ENCODE measurements at places on chromosomes 2 and 18. TPM values are rescaled to one million over a fixed set of nuclear protein-coding genes. Genes with fewer than 3 reads are reported as not detected.

Gene RFTN2
- total RNA-seq, result 1.1 TPM

Gene CASP10
- 2.9 TPM for total RNA-seq

Gene SLC8A1
- 1.7 TPM for total RNA-seq

Gene EVX2
- not detected for total RNA-seq

Gene DYNC1I2
- 69.1 TPM for total RNA-seq

Gene MALT1
- total RNA-seq, result 13.2 TPM

Gene LBH
- 34.7 TPM for total RNA-seq

Gene UGT1A4
- not detected for total RNA-seq

Gene NPHP1
- 2.5 TPM for total RNA-seq
